ENCODE measurements at places on chromosomes 12 and 14.

- no peak for DNase-seq
Measured at GRCh38 chr12:114409852-114410600, 4.1 kb upstream of the TBX5 start.

DNA sequence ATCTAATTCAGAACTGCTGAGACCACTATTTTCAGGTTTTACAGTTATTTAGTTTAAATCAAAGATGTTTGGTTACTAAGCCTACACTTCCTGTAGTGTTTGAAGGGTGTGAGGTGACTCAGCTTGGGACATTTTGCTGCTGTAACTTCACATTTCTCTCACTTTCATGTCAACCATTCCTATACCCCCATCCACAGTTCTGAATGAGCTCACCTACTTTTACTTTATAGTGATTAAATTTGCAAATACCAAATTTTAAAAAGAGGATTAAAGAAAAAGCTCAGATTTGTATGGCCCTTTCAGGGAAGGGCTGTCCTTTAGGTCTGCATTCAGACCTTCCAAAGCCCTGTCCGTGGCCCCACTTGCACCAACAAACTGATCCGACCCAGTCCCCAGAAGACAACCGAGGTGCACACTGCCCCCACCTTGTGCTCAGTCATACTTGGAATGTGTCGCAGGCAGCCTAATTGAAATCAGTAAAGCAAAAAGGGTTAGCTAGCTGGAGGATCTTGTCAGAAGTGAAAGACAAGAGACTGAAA, 174.4 kb downstream of the MON2 start:
- no peak for DNase-seq

GRCh38 chr12:59559696-59560095, 36.1 kb upstream of the SLC16A7 start:
- DNase-seq = no peak

- DNase-seq = no peak
Measured at GRCh38 chr12:105676694-105677093, 346.2 kb downstream of the C12orf75 start.

- no peak for DNase-seq
Measured at GRCh38 chr14:23398348-23398747, 9.7 kb downstream of the MYH6 start.

All from activated CD4-positive, CD25-positive, alpha-beta regulatory T cell treated with anti-CD3 and anti-CD28 coated beads, Interleukin-2, amount 50 U/mL, for 72 hours (primary cell).